Keratinocyte (primary cell): ENCODE measurements at places on chromosomes 4 and X. TPM values are rescaled to one million over a fixed set of nuclear protein-coding genes. Genes with fewer than 3 reads are reported as not detected.
A peak's percentile ranks its signal among the peaks of the same experiment; 100 is the strongest.

- DNase-seq, result no peak
- H3K4me3 ChIP-seq, result no peak overlapping the region
- H3K27me3 ChIP-seq, result no peaks in the 10 kb centered on the region
These were observed 20.0 kb downstream of the RHOH start for GRCh38 chr4:40216622-40217366.

- no peaks in the 10 kb centered on the region for H3K36me3 ChIP-seq
- no peak for DNase-seq
- H3K27me3 ChIP-seq, result peaks cover 2% of the 10 kb centered on the region
- H3K27ac ChIP-seq, result no peak overlapping the region
- H3K4me3 ChIP-seq, result no peak overlapping the region
These were observed 102.7 kb upstream of the DHX15 start for GRCh38 chr4:24686866-24687692.

- H3K4me3 ChIP-seq, result no peak overlapping the region
- H3K4me1 ChIP-seq, result no peaks in the 10 kb centered on the region
- H3K27ac ChIP-seq, result no peak overlapping the region
- no peaks in the 10 kb centered on the region for H3K36me3 ChIP-seq
These were observed 431.8 kb upstream of the HTR2C start for GRCh38 chrX:114152130-114152529.

GRCh38 chrX:15016051-15016450, 142.8 kb downstream of the MOSPD2 start:
- no peaks in the 10 kb centered on the region for H3K27me3 ChIP-seq
- no peak for DNase-seq
- no peak overlapping the region for H3K27ac ChIP-seq
- no peak overlapping the region for H3K4me3 ChIP-seq
- H3K4me1 ChIP-seq, result no peaks in the 10 kb centered on the region

DNA sequence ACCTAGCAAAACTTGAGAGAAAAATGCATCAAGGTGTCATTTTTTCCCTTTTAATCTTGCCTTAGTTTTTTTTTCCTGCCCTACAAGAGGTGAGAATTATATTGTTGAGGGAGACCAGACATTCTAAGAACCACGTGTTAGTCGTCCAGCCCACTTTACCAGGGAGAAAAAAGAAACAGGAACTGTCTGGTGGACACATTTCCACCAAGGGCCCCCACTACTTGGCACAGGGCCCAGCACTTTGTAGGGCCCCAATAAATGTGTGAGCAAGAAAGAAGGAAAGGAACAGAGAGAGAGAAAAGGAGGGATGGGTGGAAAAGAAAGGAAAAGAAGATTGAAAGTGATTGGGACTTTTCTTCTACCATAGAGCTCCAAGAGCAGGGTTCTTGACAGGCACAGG, 3.9 kb upstream of the EGFL6 start:
- no peaks in the 10 kb centered on the region for H3K4me1 ChIP-seq
- no peaks in the 10 kb centered on the region for H3K36me3 ChIP-seq
- H3K27me3 ChIP-seq, result peaks cover 40% of the 10 kb centered on the region
- no peak overlapping the region for H3K27ac ChIP-seq

GRCh38 chr4:8331575-8331955, 62.0 kb downstream of the HTRA3 start:
- H3K36me3 ChIP-seq, result no peaks in the 10 kb centered on the region
- no peak overlapping the region for H3K4me3 ChIP-seq
- DNase-seq, result no peak

DNA sequence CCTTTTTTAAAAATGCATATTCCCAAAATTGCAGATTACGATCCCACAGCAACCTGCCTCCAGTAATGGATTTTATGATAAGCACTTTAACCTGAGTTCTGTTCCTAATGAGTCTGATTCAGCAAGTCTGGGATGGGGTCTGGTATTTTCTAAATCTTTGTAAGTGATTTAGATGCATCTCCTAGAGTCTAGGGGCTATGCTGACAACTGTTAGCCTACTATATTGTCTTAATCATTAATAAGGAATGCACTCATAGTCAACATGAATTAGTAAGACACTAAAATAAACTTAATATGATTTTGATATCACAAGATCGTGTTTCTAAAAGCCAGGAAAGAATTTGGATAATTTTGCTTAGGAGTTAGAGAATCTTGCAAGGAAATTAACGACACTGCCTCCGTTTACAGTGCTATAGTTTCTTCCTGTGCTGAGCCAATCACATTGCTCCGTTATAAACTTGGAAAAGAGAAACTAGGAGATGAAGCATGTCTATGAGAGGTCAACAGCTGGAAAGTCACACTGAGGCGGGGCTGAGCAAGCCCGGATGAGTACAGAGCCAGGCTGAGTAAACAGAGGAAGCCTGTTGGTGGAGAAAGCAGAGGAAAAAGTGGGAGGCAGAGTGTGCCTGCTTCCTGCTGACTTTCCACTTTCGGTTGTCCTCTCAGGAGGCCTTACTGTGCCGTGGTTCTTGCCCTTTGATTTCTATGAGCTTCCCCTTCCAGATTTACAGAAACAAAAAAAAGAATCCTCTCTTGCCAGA, 5.4 kb downstream of the SCARB2 start:
- peaks cover 2% of the 10 kb centered on the region for H3K36me3 ChIP-seq
- H3K27me3 ChIP-seq, result no peaks in the 10 kb centered on the region
- H3K27ac ChIP-seq, result peak overlapping the region; percentile 86
- H3K4me3 ChIP-seq, result peak overlapping the region; percentile 67
- peaks cover 39% of the 10 kb centered on the region for H3K4me1 ChIP-seq
- DNase-seq, result peak; percentile 30

Gene TMPRSS11F
- 0.56 to 3.1 TPM (median 1.2 TPM) in 3 replicates for polyA plus RNA-seq

- no peak overlapping the region for H3K4me3 ChIP-seq
- H3K4me1 ChIP-seq, result peaks cover 11% of the 10 kb centered on the region
- H3K27me3 ChIP-seq, result no peaks in the 10 kb centered on the region
- H3K27ac ChIP-seq, result no peak overlapping the region
- no peak for DNase-seq
These were observed 14.7 kb upstream of the CBR4 start for GRCh38 chr4:169024762-169025161.

- peaks cover 4% of the 10 kb centered on the region for H3K4me1 ChIP-seq
- DNase-seq, result no peak
- H3K27ac ChIP-seq, result no peak overlapping the region
- no peak overlapping the region for H3K4me3 ChIP-seq
- no peaks in the 10 kb centered on the region for H3K27me3 ChIP-seq
These were observed 140.2 kb upstream of the TBL1X start for GRCh38 chrX:9324676-9325075.

DNA sequence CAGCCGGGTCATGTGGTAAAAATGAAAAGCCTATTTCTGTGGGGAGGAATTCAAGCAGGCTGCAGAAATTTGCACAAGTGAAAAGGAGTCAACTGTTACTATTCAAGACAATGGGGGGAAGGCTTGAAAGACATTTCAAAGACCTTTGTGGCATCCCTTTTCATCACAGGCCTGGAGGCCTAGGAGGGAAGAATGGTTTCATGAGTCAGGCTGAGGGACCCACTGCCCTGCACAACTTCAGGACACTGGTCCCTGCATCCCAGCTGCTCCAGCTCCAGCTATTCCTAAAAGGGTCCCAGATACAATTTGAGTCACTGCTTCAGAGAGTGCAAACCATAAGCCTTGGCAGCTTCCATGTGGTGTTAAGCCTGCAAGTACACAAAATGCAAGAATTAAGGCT, 85.3 kb upstream of the POU3F4 start:
- H3K27me3 ChIP-seq, result no peaks in the 10 kb centered on the region
- no peak for DNase-seq
- H3K36me3 ChIP-seq, result no peaks in the 10 kb centered on the region
- no peak overlapping the region for H3K27ac ChIP-seq

Gene GPR119
- not detected in 3 replicates for polyA plus RNA-seq

Gene NUDT10
- 0.24 to 0.41 TPM (median 0.26 TPM) in 3 replicates for polyA plus RNA-seq

Gene NR3C2
- polyA plus RNA-seq, result 0.65 to 1.8 TPM (median 1.5 TPM) in 3 replicates

DNA sequence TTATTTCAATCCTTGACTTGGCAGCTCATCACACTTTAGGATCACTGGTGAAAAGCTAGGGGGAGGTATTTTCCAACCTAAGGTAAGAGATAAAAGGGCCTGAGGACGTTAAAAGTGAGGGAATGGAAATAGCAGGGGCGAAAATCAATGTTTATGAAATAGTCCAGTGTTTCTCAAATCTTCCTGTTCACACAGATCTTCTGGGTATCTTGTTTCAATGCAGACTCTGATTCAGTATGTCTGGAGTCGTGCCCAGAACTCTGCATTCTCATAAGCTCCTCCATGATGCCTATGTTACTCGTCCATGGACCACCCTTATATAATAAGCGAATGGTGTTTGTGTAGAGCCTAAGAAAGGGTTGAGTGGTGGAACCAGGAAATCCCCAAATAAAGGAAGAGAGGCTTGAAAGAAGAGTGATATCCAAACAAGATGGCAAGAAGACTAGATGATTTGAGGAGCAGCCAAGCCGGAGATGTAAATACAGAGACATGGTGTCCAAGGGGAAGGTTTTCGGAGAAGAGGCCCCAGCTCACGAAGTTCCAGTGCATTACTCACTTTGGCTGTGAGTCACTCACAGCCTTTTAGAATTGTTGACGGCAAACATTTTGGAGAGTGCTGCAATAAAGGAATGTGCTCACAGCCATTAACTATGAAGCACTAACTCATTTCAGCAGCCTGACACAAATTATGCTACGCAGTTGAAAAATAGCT, 215.6 kb upstream of the PPARGC1A start:
- no peak overlapping the region for H3K27ac ChIP-seq
- H3K4me3 ChIP-seq, result no peak overlapping the region
- H3K4me1 ChIP-seq, result peaks cover 8% of the 10 kb centered on the region
- no peak for DNase-seq
- H3K27me3 ChIP-seq, result no peaks in the 10 kb centered on the region

DNA sequence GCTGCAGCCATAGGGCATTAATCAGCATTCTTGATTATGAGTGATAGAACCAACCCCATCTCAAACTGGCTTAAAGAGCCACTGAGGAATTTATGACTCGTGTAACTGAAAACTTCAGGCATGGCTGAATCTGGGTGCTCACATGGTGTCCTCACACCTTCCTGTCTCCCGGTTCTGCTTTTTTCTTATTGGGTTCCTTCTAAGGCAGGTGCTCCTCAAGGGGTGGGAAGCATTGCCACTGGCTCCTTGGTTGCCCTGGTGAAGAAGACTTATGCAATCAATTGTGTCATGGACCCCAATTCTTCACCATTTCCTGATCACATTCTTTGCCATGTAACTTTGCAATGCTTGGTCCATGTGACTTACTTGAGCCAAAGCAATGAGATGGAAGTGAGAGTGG, 4.3 kb upstream of the ZCCHC4 start:
- H3K4me3 ChIP-seq, result no peak overlapping the region
- H3K27me3 ChIP-seq, result no peaks in the 10 kb centered on the region

Gene CFAP99
- polyA plus RNA-seq, result not detected in 3 replicates

DNA sequence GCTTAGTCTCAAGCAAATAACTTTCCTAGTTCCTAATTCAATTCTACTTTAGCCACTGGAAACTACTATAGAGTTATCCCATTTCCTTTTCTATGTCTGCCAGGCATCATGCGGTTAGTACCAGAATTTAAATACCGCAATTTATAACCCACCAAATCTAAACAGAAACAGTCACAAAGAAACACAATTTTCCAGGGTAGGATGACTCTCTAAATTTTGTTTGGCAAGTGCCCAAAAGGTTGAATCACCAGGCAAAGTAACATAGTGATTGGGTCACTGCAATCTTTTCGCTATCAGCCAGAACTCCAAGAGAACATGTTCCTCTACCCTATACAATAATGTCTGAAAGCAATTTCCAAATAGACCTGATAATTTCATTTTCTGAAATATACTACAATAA, 240.2 kb upstream of the GRIA3 start:
- DNase-seq, result no peak
- H3K4me1 ChIP-seq, result no peaks in the 10 kb centered on the region
- no peaks in the 10 kb centered on the region for H3K36me3 ChIP-seq
- no peak overlapping the region for H3K27ac ChIP-seq
- H3K27me3 ChIP-seq, result no peaks in the 10 kb centered on the region
- no peak overlapping the region for H3K4me3 ChIP-seq

DNA sequence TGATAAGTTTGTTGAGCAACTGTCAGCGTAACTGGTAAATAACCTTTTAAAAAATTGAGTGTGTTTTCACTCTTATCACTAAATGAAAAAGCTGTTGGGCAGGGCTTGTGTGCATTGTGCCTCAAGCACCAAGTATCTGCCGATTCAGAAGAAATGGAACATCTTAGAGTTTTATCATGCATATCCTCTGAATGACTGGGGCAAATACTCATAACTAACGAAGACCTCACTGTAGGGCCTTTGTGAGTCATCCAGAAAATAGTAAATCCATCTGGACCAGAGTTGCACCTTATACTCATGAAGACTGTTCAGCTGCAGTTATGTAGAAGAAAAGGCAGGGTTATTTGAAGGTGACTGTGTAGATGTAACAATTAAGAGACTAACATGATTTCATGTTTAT, 222.1 kb downstream of the CAMK2D start:
- H3K27me3 ChIP-seq, result no peaks in the 10 kb centered on the region
- DNase-seq, result peak; percentile 33
- no peaks in the 10 kb centered on the region for H3K36me3 ChIP-seq
- peak overlapping the region; percentile 54 for H3K27ac ChIP-seq
- H3K4me3 ChIP-seq, result no peak overlapping the region
- H3K4me1 ChIP-seq, result peaks cover 8% of the 10 kb centered on the region

- H3K4me1 ChIP-seq, result no peaks in the 10 kb centered on the region
- DNase-seq, result no peak
- H3K4me3 ChIP-seq, result no peak overlapping the region
- H3K27me3 ChIP-seq, result no peaks in the 10 kb centered on the region
- H3K36me3 ChIP-seq, result peaks cover 4% of the 10 kb centered on the region
These were observed 407.1 kb downstream of the IL15 start for GRCh38 chr4:142043509-142043908.

Gene COL4A6
- 15.4 to 25.0 TPM (median 18.8 TPM) in 3 replicates for polyA plus RNA-seq

DNA sequence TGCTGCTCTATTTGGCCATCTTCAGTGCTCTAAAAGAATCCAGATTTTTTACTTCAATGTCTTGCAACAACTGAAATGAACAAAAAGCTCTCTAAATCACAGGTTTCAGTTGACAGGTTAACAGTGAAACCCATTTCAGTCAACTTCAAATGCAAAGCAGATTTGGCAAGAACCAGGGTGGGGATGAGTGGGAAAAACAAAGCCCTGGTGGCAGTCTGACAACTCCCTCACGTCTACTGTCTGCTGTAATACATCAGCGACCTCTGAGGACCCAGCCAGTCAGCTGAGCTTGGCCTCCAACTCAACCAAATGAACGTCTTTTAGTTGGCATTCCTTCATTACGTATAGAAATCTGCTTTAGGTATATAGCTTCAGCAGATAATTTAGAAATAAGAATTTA, 95.8 kb downstream of the COL25A1 start:
- no peak overlapping the region for H3K4me3 ChIP-seq
- no peaks in the 10 kb centered on the region for H3K36me3 ChIP-seq
- H3K4me1 ChIP-seq, result no peaks in the 10 kb centered on the region
- no peaks in the 10 kb centered on the region for H3K27me3 ChIP-seq

GRCh38 chr4:151409470-151410313, 716 bp downstream of the FHIP1A start:
- H3K27me3 ChIP-seq, result no peaks in the 10 kb centered on the region
- no peaks in the 10 kb centered on the region for H3K36me3 ChIP-seq
- peak overlapping the region; percentile 88 for H3K4me3 ChIP-seq
- no peak for DNase-seq
- peak overlapping the region; percentile 94 for H3K27ac ChIP-seq
- H3K4me1 ChIP-seq, result peaks cover 35% of the 10 kb centered on the region
